ENCODE measurements at places on chromosomes 2 and 18. TPM values are rescaled to one million over a fixed set of nuclear protein-coding genes. Genes with fewer than 3 reads are reported as not detected.

Gene ZNF804A
- polyA plus RNA-seq = 0.28 TPM

Gene B3GNT7
- 0.68 TPM for polyA plus RNA-seq

Gene VWA3B
- polyA plus RNA-seq = 1.0 TPM

Gene DYNAP
- not detected for polyA plus RNA-seq

GRCh38 chr2:53793261-53793660 is 6.4 kb downstream of the ERLEC1 start:
- DNase-seq = no peak

DNA sequence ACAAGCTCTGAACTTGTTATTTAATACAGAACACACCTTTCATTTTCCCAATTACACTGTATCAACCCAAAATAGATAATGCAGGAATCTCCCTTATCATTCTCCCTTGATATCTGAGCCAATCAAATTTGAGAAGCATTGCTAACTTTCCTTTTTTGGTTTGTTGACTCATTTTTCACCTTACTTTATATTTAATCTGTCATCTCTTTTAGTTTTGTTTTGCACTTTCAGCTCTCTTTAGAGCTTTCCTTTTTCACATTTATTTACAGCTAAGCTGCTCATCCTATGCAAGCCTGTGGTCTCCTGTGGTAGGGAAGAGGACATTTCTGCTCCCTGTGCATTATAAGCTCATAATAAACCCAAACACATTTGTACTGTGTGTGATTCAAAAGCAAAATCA is 50.1 kb downstream of the ITGAV start:
- no peak for DNase-seq

GRCh38 chr2:113974727-113975126 is 84.8 kb downstream of the ACTR3 start:
- DNase-seq = no peak

- no peak for DNase-seq
These were observed 57.3 kb downstream of the GTF2A1L start for GRCh38 chr2:48674933-48675332.

- no peak for DNase-seq
These were observed 253.5 kb upstream of the CDH20 start for GRCh38 chr18:61079714-61080113.

- no peak for DNase-seq
These were observed 58.2 kb downstream of the ICOS start for GRCh38 chr2:203994735-203995134.

GRCh38 chr2:53652131-53652530 is 115.5 kb upstream of the CHAC2 start:
- DNase-seq = no peak

DNA sequence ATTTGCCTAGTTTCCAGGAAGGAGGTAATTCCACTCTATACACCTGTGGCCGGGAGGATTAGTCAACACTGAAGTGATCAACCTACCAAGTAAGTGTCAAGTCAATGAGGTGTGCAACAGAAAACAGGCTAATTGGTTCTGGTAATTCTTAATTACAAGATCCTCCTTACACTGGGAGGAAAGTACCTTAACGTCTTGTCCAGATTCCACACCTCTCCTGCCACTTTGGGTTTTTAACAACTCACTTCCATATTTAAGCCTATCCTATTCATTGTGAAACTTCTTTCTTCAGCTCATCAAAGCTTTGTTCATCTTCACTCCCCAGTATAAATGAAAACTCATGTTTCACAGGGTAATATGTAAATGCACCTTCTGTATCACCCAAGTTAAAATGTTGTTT is 22.0 kb upstream of the MAP4K4 start:
- no peak for DNase-seq

GRCh38 chr2:54077088-54077900 is 38.1 kb upstream of the ACYP2 start:
- no peak for DNase-seq

DNA sequence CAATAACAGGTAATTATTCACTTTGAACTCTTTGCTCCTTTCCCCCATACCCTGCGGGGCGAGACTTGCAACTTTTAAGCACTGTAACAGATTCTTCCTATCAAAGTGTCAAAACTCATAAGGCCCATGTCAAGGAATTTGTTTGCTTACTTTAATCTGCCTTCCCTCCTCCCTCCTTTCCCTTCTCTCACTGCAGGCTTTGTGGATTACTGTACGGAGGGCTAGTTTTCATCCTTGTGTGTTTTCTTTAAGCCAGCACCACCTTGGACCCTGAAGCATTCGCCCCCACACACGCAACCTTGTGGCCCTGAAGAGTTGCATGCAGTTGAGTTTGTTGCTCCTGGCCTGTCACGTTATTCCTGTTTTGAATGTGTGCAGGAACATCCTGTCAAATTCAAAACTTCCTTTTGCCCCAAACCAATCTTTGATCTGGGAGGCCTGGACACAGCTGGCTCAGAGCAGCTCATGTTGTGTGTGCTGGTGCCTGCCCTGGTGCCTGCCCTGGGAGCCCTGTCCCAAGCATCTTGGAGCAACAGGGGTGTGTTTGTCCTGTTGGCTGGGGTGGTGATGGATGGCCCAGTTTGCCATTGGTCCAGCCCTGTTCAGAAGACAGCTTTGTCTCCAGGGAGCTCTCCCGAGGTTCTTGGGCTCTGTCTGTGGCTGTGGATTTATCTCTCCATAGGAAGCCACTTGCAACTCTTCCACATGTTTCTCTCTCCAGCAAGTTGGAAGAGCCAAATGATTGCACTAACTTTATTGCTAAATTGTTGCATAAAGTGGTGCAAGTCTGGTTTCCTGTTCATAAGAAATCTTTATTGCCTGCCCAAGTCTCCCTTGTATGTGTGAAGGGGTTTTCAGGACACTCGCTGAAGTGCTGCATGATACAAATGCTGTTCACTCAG is 199.6 kb downstream of the VAPA start:
- no peak for DNase-seq

DNA sequence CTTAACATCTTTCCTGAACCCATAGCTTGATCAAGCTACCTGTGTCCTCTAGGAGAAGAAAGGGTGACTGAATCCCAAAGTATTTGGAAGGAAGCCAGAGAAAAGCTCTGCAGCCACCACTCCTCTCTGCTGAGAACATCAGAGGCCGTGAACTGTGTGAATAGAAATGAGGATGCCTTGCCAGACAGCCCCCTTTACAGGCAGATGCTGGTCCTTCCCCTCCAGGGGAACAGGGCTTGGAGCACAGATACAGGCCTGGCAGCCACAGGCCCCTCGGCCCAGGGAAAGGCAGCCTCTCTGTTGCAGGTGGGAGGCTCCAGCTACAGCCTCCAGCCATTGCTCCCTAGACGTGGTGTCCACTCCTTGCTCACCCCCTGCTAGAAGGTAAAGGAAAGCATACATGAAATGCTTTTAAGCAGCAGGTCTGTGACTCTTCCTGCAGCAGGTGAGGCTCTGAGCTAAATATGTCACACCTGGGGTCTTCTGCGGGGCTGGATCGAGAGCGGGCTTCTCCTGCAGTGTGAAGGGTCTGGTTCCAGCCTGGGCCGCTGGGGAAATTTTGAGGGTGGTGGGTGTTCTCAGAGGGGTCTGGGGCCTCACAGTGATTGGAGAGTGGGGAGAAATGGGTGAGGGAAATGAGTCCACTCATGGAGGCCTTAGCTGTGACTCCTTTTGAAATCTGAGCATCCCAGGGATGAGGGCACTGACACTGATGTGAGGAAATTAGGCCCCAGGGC is 234.0 kb downstream of the KLHL29 start:
- no peak for DNase-seq

Data from hindlimb muscle (tissue), 1 donor.